Subcutaneous preadipocyte (primary cell): ENCODE measurements at places on chromosomes 5 and 9. TPM values are rescaled to one million over a fixed set of nuclear protein-coding genes. Genes with fewer than 3 reads are reported as not detected.

The ARL14EPL gene
- 0.20 TPM in 1 of 2 replicates, not detected in the other for total RNA-seq

The KCNN2 gene
- total RNA-seq, result not detected in 2 replicates

The TRAF2 gene
- total RNA-seq, result 9.2 and 10.8 TPM in 2 replicates

The PIP5K1B gene
- total RNA-seq, result not detected in 2 replicates

The ANKRD18A gene
- not detected in 2 replicates for total RNA-seq

The AFAP1L1 gene
- total RNA-seq, result 8.2 and 16.2 TPM in 2 replicates

The PSMD5 gene
- total RNA-seq, result 33.4 and 36.8 TPM in 2 replicates

The C5orf52 gene
- total RNA-seq, result not detected in 2 replicates

The GPR150 gene
- total RNA-seq, result 0.20 and 0.37 TPM in 2 replicates

The F12 gene
- total RNA-seq, result 0.37 and 0.39 TPM in 2 replicates

The OR1Q1 gene
- total RNA-seq, result not detected in 2 replicates

The LCNL1 gene
- under 0.01 and 0.37 TPM in 2 replicates for total RNA-seq

The BAAT gene
- total RNA-seq, result under 0.01 TPM in 1 of 2 replicates, not detected in the other

The PLEKHG4B gene
- not detected in 2 replicates for total RNA-seq

The FGD3 gene
- not detected in 2 replicates for total RNA-seq

The TRAF1 gene
- 2.2 and 2.9 TPM in 2 replicates for total RNA-seq

The GADD45G gene
- under 0.01 and 0.39 TPM in 2 replicates for total RNA-seq

The STPG3 gene
- total RNA-seq, result not detected in 2 replicates

The PCDHGB4 gene
- total RNA-seq, result 5.9 and 8.8 TPM in 2 replicates

The DMXL1 gene
- 38.6 and 45.7 TPM in 2 replicates for total RNA-seq

The ZDHHC11 gene
- total RNA-seq, result 0.37 and 2.0 TPM in 2 replicates
